CD4-positive, alpha-beta T cell (primary cell): ENCODE measurements at places on chromosomes 4 and X. TPM values are rescaled to one million over a fixed set of nuclear protein-coding genes. Genes with fewer than 3 reads are reported as not detected.

- H3K27ac ChIP-seq, result no peak overlapping the region
- H3K27me3 ChIP-seq, result no peaks in the 10 kb centered on the region
- no peak overlapping the region for H3K4me3 ChIP-seq
- no peak for DNase-seq
- H3K4me1 ChIP-seq, result no peaks in the 10 kb centered on the region
- no peaks in the 10 kb centered on the region for H3K36me3 ChIP-seq
Observed at GRCh38 chr4:100581337-100581736, 63.5 kb upstream of the EMCN start.

- no peaks in the 10 kb centered on the region for H3K36me3 ChIP-seq
- no peak overlapping the region for H3K27ac ChIP-seq
- DNase-seq, result no peak
- H3K4me1 ChIP-seq, result no peaks in the 10 kb centered on the region
- no peaks in the 10 kb centered on the region for H3K27me3 ChIP-seq
Observed at GRCh38 chr4:5654791-5655190, 53.6 kb downstream of the EVC2 start.

- H3K4me1 ChIP-seq, result peaks cover 20% of the 10 kb centered on the region
- no peak overlapping the region for H3K4me3 ChIP-seq
- H3K27me3 ChIP-seq, result peaks cover 37% of the 10 kb centered on the region
- no peaks in the 10 kb centered on the region for H3K36me3 ChIP-seq
Observed at GRCh38 chr4:1793496-1793840, 375 bp downstream of the FGFR3 start.

- no peaks in the 10 kb centered on the region for H3K36me3 ChIP-seq
- no peaks in the 10 kb centered on the region for H3K4me1 ChIP-seq
- no peak for DNase-seq
- no peak overlapping the region for H3K27ac ChIP-seq
- H3K27me3 ChIP-seq, result no peaks in the 10 kb centered on the region
Observed at GRCh38 chr4:40995850-40996249, 218.5 kb downstream of the APBB2 start.

The DDX53 gene
- total RNA-seq, result not detected

The UGT2A1 gene
- not detected for total RNA-seq
